ENCODE measurements at places on chromosomes 7 and 10.

DNA sequence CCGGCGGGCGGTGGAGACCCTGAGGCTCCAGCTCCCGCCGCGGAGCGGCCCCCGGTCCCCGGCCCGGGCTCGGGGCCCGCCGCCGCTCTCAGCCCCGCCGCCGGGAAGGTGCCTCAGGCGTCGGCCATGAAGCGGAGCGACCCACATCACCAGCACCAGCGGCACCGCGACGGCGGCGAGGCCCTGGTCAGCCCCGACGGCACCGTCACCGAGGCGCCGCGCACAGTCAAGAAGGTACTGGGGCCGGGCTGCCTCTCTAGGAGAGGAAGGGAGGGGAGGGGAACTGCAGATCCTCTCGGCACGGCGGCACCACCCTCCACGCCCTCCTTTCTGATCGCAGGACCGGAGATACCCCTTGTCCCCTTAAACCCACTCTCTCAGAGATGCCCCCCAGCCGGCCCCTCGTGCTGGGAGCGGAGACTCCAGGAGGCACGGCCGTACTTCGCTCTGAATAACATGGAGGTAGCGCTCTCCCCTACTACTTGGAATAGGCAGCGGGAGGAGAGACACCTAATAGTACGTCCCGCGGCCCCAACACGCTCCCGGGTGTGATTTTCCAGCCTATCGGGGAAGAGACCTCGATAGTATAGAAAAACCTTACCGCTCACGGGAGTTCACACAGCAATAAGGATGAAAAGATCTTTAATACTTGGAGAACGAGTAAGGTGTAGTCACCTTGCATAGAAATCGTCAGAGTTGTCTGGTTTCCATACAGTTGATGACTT, 538 bp downstream of the AHCYL2 start:
- peak; percentile 29 for DNase-seq

GRCh38 chr10:22381262-22381661, 36.0 kb downstream of the SPAG6 start:
- DNase-seq, result no peak

- DNase-seq, result no peak
Observed at GRCh38 chr10:36023939-36024338, 381.8 kb upstream of the FZD8 start.

- DNase-seq, result peak; percentile 66
Observed at GRCh38 chr7:66281678-66282590, 76.8 kb downstream of the TPST1 start.

DNA sequence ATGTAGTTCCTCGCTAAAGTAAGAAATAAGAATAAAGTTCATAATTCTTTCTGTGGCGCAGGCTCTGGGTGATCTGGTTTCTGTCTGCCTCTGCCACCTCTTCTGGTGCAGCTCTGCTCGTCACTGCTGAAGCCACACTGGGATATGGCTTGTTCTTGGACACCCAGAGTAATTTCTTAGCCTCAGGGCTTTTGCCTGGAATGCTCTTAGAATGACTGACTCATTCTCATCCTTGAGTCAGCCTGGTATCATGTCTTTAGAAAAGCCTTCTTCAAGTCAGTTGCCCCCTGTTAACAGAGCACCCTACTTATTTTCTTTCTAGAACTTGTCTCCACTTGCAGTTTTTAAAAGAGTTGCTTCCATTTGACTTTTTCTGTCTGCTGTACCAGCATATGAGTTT, 2.0 kb downstream of the ZSCAN25 start:
- DNase-seq, result no peak

GRCh38 chr7:137636376-137636775, 210.4 kb downstream of the DGKI start:
- DNase-seq, result no peak

DNA sequence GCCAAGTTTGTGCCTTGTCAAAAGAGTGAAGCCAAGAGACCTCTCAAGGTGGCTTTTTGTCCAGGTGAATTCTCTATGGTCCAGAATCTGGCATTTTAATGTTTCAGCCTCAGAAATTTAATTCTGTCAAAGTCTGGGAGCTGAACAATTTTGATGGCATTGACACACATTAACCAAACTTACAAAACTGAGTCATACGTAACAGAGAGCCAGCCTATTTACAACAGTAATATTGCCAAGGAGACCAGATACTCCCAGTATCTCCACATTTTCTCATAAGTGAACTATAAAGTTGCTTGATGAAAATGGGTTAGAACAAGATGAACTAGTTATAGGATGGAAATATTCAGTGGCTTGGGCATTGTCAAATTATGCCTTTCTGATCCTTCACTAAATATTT, 43.8 kb downstream of the PDE6C start:
- DNase-seq, result no peak

DNA sequence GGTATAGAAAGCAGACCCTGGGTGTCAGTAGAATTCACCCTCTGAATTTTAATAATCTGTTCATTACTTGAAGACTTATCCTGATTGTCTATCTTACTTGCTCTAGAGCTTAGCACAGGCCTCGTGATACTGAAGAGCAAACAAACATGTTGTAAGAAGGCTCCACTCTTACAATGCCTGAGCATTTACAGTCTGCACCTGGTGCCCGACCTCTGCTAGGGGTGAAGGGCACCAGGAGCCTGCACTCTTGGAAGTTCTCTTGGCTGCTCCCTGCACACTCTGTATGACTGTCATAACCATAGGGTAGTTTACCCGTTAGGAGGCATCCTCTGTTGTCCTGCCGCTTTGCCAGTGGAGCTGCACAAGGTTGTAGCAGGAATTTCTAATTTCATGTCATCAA, 91.3 kb upstream of the NPY start:
- no peak for DNase-seq

GRCh38 chr10:95329296-95329695, 38.5 kb upstream of the PDLIM1 start:
- no peak for DNase-seq

GRCh38 chr10:131092876-131093275, 218.6 kb downstream of the TCERG1L start:
- DNase-seq, result no peak

GRCh38 chr7:123293710-123294109, 93.9 kb upstream of the SLC13A1 start:
- DNase-seq, result no peak

DNA sequence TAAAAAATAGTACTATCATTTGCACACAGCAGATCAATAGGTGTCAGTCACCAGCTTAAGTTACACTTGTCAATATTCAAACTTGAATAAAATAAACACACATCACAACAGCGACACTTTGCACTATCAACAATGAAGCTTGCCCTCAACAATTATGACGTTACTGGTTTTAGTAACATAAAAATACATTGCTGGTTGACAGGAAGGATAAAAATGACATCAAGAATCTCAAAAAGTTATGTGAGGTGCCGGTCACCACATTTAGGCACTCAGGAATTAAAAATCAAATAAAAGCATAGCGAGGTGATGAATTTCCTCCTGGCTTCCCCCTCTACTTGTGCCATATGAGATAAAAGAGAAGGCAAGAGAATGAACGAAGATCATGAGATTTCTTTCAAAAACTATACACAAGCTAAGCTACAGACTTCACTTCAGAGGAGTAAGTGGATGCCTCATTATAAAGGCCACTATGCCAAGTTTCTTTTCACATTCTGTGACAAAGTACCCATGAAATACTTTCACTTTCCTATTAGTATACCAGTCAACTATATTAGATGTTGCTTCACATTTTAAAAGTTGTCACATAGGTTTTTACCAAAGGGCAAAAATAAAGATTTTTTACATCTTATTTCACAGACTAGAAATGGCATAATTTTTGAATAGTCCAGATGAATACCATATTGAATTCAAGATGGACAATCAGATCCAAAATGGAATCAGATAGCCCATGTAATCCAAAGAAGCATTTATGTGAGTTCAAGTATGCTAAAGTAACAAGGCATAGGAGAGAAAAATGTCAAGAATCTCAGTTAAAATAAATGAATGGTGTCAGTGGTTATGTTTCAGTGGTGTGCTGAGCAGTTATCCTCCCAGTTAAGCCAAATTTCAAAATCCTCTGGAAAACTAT, 3.6 kb downstream of the CCDC71L start:
- DNase-seq, result no peak

GRCh38 chr10:118339111-118339510, 3.0 kb downstream of the FAM204A start:
- DNase-seq, result no peak

GRCh38 chr10:126734967-126735366, 64.5 kb upstream of the C10orf90 start:
- DNase-seq, result no peak

- DNase-seq, result no peak
Observed at GRCh38 chr7:140990193-140990962, 24.4 kb downstream of the MRPS33 start.

GRCh38 chr10:23826421-23826820, 382.5 kb upstream of the KIAA1217 start:
- DNase-seq, result no peak

- no peak for DNase-seq
Observed at GRCh38 chr10:1126461-1126860, 70.3 kb downstream of the WDR37 start.

GRCh38 chr7:142868188-142868985, 13.5 kb downstream of the EPHB6 start:
- DNase-seq, result no peak

DNA sequence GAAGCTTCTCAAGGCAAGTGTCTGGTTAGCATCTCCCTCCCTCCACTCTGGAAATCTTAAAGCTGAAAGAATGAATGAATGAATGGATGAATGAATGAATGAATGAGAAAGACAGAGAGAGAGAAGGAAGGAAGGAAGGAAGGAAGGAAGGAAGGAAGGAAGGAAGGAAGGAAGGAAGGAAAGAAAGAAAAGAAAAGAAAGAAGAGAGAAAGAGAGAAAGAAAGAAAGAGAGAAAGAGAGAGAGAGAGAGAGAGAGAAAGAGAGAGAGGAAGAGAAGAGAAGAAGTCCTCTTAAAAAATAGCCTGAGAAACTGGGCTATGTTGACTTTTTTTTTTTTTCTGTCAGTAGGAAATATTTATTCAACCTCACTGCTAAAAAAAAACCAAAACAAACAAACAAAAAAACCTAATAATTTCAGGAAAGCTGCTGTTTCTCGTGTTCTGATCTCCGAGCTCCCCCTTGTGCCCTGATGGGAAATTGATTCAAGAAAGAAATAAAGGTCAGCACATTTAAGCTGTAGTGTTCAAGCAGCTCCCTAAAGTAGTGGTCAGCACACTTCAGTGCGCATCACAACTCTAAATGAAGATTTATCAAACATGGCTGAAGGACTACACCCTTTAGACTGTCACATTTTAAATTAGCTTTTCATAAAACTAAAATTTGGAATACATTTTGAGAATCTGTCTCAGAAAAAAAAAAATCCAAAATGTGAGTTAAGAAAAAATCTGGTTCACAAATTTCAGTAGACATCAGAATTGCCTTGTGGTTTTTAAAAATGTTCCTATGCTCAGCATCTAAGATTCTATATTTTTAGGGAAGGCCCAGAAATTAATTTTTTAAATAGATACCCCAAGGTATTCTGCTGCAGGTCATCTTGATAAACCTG, 154.3 kb downstream of the ELAPOR2 start:
- DNase-seq, result no peak

DNA sequence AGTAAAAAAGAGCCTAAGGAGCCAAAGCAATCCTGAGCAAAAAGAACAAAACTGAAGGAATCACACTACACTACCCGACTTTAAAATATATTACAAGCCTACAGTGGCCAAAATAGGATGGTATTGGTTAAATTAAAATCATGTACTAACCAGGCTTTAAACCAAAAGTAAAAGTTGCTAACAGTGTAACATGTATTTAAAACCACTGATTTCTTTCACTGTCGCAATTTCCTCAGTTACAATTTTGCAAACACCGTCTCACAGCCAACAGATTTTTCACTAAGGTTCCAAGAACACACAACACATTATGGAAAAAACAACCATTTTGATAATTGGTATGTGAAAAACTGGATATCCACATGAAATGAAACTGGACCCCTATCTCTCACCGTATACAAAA, 74.0 kb downstream of the JMJD1C start:
- no peak for DNase-seq

DNA sequence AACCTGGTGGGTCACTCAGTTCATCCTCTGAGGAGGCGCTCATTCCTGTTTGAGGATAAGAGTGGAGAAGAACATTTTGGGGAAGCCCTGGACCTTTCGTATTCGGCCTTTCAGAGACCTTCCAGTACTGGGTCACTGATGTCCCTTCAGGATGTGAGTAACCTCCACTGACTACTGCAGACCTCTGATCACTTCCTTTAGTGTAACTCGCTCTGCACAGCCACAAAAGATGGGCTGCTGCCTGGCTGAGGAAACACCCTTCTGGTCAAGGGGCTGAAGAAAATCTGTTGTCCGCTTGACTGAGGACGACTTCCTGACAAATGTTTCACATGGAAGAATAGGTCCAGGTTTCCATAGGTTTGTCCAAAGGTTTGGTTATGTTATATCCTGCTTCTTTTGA, 15.9 kb upstream of the TBXAS1 start:
- DNase-seq, result no peak

GRCh38 chr10:29702273-29703164, 67.7 kb upstream of the SVIL start:
- DNase-seq, result no peak

DNA sequence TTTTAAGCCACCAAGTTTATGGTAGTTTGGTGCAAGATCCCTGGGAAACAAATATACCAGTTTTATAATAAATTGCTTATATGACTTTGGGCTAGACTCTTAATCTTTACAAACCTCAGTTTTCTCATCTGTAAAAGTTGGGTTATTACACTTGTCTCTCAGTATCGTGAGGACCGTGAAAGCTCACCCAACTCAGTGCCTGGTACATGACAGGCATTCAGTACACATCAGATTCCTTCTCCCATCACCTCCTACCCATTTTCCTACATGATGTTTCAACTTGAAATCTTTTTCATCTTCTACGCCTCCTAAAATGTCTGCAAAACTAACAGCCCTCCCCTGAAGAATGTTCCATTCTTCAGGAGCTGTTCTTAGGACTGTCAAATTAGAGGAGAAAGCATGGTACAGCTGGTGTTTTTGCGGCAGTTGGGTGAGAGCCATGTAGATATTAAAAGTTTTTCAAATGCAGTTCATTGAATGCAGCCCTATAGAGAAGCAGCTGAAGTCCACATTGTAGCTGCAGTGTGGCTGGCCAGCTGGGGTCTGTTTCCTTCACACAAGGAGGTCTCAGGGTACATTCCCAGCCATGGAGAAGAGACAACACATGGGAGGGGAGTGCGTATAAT, 812.8 kb downstream of the LRMDA start:
- DNase-seq, result no peak

- no peak for DNase-seq
Observed at GRCh38 chr7:106802589-106802988, 62.5 kb upstream of the PIK3CG start.

- DNase-seq, result no peak
Observed at GRCh38 chr7:91064938-91065337, 199.3 kb upstream of the FZD1 start.

DNA sequence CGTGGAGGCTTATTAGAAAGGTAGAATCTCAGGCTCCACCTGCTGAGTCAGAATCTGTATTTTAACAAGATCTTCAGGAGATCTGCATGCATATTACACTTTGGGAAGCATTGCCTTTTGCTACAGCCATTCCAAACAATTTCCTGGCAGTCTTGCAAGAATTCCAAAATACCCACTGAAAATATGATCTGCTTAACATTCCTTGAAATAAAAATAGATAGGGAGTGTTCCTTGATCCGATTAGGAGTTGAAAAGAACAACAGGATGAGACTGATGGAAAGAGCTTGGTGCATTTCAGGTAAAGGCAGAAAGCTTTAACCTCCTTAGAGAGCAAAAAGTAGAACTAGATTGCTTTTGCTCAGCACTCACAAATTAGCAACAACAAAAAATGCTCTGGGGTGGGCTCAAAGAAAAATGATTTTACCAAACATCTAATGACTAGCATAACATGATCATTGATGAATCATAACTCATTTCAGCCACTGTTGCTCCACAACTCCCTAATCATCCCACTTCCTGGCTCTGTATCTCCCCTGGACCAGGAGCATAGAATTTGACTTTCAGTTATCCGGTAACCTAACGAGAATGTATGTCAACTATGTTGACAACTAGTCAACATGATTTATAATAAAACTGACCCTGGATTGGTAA, 115.2 kb downstream of the RNLS start:
- DNase-seq, result no peak
